ENCODE measurements at places on chromosomes 16 and 17.

DNA sequence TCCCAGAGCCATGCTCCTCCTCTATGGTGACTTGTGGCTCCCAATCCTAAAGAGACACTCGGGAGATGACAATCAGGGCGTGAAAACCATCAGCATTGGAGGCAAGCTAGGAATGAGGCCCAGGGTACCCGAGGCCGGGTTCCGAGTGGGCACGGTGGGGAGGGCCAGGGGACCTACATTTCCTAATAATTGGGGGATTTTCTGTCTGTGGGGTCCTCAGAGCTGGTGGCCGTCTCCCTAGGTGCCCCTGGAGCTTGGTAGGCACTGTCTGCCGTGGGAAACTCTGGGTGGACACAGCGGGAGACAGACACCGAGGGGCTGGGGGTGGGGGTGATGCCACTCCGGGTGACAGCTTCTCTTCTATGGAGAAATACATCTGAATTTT is 312.5 kb upstream of the TNRC6C start:
- DNase-seq: no peak

GRCh38 chr17:7042501-7043181 is 1.3 kb downstream of the SLC16A11 start:
- DNase-seq: no peak

DNA sequence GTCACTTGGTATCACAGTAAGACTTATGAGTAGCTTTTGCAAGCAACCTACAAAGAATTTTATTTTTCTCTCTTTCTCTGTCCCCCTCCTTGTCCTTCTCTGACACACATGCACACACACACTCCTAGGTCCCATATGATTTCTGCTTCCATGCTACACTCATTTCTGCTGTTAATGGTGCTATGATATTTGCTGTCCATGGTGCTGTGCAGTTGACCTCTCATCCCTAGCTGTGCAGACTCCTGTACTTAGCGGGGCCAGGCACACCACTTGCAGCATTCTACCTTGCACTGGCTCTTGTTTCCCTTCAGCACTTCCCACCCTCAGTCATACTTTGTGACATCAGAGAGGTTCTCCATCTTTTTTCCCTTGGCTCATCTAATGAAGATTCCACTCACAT is 158.9 kb upstream of the CNTNAP4 start:
- no peak for DNase-seq

DNA sequence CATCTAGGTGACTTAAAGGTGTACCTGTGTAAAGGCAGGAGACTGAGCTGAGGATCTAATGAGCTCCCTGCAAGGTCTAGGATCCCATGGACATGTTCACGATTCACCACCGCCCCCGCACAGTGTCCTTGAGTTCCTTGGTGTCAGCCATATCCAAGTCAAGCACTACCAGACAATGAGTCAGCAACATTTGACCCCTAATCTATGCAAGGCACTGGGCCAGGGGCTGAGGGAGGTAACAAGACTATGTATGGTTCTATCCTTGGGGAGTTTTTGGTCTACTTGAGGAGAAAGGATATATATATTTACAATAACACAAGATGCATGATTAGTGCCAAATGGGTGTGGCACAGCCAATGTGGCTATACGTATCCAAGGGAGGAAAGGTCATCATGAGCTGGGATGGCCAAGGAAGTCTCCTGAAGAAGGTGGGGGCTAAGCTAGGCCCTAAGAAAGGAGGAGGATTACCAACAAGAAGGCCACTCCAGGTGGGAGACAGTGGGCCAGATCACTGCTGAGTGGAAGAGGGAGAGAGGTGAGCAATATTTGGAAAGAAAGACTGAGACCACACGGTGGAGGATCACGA is 35.0 kb downstream of the ITGB3 start:
- no peak for DNase-seq

DNA sequence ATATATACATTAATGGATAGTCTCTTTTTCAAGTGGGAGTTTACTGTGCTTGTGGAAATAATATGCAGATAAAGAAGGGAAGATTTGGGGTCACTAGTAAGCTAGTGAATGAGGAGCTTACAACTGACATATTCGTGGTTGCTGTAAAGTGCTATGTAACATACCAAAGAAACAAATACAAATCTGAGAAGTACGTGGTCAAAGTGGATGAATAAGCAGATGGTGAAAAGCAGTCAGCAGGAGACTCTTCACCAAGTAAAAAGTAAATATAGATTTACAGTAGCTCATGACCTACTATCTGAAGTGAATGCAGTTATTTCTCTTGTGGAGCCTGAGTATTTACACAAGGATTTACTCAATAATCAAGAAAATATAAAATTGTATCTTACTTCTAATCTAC is 136.6 kb upstream of the ELAC2 start:
- no peak for DNase-seq

DNA sequence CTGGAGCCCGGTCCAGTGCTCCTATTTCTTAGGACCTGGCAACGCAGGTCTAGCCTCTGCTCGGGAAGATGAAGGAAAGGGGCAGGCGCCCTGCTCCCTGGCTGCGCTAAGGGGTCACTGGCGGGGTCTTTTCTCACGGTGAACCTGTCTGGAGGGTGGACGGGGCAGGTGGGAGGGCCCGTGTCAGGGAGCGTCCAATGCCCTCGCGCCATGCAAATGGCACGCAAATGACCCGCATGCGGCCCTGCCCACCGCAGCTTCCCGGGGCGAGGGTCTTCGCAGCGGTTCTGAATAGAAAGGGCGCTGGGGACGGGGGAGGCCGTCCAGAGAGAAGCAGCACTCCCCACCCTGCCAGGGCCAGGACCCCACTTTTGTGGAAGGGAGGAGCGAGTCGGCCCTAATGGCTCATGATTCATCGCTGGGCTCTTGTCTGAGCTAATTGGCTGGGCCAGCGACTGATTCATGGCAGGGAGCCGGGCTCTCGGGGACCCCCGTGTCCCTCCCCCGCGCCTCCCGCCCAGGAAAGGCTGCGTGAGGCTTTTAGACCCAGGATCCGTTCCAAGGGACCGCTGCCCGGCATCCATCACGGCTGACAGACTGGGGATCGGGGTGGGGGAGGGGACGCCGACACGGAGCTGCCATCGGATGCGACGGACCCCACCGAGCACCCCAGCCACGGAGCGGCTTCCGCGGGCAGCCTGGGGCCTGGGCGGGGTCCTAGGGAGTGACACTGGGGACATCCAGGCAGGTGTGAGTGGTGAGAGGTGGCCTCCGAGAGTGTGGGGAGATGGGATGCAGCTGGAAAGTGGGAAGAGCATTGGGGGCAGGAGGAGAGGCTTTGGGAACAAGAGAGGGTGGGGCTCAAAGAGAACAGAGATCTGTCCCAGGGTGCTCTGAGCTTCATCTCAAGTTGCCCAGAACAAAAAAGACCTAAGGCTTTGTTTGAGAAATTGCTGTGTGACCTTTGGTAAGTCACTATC is 25.0 kb upstream of the NGFR start:
- no peak for DNase-seq

DNA sequence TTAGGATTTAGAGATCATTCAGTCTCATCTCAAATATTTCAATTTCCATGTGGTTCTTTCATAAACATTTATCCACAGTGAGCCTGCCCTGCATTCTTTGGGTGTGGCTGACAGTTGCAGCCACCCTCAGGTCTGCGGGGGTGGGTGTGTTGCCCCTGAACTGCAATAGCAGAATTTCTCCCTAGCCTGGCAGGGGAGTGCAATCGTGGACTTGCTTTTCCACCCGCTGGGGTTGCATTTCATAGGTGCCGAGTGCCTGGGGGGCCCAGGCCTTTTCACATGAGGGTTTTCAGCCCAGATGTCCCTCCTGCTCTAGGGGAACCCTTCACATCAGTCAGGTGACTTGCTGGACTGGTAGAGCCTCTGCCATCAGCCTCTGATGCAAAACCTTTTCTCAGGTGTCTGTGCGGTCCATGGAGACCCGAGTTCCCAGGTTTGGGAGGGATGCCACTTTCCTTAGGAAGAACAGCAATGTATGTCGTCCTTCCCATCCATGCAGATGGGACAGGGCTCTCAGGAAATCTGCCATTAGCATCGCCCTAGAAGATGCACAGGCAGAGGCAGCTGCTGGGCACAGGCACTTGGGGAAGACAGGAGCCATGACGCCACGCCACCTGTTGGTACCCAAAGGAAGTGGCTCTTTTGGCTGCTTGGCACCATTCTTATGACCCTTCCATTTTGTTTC is 2.4 kb upstream of the USP36 start:
- DNase-seq: peak; percentile 69

DNA sequence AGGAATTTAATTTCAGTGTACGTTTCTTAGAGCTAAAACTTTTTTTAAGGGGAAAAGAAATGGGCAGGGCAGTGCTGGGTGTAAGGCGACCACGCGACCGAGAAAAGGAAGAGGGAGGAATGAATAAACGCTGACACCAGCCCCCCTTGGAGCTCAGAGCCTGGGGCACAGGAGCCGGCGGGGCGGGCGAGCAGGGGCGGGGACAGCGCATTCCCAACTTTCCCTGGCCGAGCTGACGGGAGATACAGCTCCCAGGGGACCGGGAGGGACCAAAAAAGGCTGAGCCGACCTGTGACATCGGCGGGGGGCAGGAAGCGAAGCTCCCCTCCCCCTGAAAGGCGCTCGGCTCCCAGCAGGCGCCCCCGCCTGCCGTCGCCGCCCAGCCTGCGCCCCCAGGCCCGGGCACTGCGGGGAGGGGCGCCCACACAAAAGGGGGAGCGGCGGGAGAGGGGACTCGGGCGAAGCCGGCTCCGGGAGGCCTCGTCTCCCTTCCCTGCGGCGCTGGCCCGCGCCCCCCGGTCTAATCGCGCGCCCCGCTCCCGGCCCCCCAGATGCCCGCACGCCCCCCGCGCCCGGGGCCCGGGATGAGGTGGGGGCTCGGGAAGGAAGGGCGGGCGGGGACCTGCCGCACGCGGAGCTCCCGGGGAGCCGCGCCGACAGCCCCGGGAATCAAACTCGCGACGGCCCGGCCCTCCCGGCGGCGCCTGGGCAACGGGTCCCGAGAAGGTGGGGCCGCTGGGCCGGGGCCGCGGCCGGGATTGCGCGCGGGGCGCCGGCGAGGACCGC is 622 bp downstream of the CUEDC1 start:
- DNase-seq: peak; percentile 59

GRCh38 chr16:14511800-14512135 is 118.3 kb downstream of the PARN start:
- DNase-seq: no peak

DNA sequence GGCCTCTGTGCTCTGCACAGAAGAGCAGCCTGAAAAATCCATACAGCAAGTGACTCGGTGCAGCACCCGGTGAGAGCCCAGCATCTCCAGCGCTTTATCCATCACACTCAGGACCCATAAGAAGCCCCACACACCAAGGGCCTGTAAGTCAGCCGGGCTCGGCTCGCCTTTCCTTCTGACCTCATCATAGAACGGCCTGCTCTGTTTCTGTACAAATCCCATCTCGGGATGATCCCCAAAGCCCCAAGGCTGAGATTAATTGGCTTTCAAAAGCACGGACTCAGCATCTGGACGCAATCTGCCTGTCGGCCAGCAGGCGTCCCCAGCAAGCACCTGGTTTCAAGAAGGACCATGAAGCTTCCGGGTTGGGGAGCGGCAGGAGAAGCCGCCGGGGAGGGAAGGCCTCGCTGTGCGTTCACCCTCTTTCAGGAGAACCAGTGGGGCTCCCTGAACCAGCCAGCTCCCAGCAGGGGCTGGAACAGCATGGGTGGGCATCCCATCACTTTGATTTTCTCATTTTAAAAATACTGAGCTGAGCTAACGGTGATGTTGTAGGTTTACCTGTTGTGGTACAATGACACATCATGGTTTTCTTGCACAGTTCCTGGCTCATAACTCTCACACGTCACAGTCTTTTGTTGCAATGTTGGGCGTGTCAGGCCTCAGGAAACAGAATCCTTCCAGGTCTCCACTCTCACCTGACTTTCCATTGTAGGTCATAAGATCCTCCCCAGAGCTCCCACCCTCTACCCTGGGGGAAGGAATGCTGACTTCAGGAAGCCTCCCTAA is 6.7 kb downstream of the CCDC57 start:
- peak; percentile 86 for DNase-seq

DNA sequence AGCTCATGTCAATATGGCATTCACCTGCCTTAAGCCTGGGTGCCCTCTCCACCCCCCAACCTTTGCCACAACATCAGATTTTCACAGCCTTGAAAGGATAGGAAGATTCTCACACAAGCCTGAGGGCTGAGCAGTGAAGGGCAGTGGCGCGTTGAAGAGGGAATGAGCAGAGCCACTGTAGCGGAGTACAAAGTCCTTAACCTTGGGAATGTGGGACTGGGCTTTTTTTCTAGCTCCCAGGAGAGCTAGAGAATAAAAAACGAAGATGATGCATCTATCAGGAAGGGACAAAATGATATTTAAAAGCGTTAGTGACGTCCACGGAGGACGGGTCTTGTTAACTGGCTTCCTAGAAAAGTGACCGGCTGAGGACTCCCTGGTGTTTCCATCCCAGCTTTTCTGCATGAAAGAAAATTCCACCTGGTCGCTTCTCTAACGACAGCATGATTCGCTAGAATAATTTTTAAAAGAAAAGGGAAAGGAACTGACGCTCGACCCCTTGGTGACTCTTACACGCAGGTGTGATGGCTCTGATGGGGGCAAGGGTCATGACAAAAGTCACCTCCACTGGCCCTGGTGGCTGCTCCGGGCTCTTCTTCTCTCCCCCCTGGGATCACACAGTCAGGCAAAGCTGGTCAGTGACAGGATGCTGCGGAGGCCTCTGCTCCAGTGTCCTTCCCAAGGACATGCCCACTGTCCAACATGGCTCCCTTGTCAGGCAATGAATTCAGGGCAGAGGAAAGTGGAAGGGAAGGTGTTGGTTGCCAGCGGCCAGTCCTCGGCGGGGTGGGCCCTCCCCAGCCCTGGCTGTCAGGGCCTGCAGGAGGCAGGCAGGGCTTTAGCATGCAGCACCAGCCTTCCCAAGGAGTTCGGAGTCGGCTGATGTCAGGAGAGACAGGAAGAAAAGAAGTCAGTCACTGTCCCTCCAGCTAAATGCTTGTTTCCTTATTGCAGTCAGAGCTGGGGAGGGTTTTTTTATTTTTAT is 58.4 kb upstream of the IRX3 start:
- DNase-seq: no peak

GRCh38 chr16:48101069-48101674 is 54.6 kb downstream of the ABCC12 start:
- no peak for DNase-seq

GRCh38 chr16:77090062-77090461 is 100.9 kb upstream of the MON1B start:
- no peak for DNase-seq

- DNase-seq: no peak
These were observed 101.3 kb upstream of the CHMP6 start for GRCh38 chr17:80890196-80890920.

Data from RKO (cell line).